MM.1S (cell line): ENCODE measurements at places on chromosomes 7 and 10.

DNA sequence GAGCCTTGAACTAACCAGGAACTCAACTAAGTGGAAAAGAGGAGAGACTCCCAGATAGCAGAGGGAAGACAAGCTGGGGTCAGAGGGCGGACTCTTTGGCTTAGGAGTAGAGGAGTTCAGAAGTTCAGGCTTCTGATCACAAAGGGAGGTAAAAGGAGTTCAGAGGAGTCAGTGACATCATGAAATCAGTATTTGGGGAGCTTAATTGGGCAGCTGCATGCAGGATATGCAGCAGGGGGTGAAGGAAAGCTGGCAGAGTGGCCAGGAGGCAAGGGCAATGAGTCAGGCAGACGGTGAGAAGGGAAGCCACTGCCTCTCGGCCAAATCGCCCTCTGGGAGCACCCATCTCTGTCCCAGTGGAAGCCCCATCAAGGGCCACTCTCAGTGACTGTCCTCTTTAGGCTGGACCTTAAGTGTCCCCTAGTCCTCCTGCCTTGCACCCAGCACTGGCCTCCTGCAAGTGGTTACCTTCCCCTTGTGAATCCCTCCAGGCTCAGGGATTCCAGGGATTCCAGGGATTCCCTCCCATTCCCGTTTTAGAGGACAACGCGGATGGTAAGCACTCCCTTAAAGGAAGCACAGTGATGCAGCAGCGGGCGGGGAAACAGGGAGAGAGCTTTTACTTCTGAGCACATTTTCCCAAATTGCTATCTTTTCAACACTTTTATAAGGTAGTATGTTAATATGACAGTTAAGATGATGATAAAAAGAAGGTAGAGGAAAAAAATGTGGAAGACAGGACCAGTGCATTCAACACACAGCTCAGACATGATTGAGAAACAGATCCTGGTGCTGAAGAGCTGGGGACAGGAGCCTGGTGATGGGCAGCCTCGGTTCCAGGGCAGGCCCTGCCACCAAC, 72.6 kb downstream of the KCNMA1 start:
- no peak for DNase-seq

- DNase-seq = peak; percentile 93
Observed at GRCh38 chr10:6348096-6348874, 145.6 kb downstream of the PFKFB3 start.

GRCh38 chr7:114051871-114052331, 133.1 kb upstream of the PPP1R3A start:
- DNase-seq = no peak

DNA sequence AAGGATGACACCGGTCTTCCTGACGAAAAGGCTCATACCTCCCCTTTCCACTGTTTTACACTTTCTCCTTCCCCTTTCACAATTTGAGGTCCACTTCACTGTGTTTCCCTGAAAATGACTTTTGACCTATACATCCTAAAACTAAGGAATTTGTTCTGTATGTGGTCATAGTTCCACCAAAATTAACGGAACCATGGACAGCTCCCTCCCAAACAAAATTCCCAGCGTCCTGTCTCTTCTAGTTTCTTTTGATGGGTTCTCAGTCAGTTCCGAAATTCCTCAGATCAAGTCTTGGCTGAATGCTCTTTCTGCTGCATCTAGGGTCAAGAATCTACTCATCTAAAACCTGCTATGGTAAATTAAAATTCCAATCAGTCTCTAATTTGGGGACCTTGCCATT, 1191.9 kb downstream of the CNTNAP2 start:
- no peak for DNase-seq

- DNase-seq = no peak
Observed at GRCh38 chr7:945556-946255, 8.8 kb downstream of the ADAP1 start.

DNA sequence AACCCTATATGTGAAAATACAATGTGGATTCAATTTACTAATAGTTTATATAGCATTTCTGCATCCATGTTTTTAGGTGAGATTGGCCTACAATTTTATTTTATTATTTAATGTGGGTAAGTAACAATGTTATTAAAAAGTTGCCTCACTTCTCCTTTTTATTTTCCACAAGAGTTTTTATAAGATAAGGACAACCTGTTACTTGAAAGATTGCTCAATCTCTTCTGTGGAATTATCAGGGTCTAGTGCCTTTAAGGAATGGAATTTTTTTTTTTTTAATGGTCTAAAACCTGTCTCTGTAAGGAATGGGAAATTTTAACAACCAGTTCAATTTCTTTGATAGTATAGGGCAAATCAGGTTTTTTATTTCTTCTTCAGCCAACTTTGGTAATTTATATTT, 53.9 kb upstream of the RAB18 start:
- DNase-seq = no peak

- no peak for DNase-seq
Observed at GRCh38 chr10:5387169-5387568, 17.5 kb downstream of the TUBAL3 start.

GRCh38 chr7:112622159-112622715, 141.4 kb downstream of the LSMEM1 start:
- no peak for DNase-seq

DNA sequence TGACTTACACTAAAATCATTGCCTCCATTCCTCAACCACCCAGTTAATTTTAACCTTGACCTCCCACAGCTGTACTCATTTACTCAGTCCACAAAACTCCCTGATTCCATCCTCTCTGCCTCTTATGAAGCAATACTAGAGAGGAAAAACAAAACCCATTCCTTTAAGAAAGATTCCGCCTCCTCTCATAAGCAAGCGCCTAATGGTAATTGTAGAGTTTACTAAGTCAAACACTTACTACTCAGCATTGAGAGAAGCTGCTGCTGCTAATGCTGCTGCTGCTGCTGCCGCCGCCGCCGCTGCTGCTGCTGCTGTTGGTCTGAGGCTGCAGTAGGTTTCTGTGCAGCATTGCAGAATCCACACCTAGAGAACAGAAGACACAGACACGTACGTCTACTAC, 2.1 kb upstream of the ADD3 start:
- DNase-seq = no peak

DNA sequence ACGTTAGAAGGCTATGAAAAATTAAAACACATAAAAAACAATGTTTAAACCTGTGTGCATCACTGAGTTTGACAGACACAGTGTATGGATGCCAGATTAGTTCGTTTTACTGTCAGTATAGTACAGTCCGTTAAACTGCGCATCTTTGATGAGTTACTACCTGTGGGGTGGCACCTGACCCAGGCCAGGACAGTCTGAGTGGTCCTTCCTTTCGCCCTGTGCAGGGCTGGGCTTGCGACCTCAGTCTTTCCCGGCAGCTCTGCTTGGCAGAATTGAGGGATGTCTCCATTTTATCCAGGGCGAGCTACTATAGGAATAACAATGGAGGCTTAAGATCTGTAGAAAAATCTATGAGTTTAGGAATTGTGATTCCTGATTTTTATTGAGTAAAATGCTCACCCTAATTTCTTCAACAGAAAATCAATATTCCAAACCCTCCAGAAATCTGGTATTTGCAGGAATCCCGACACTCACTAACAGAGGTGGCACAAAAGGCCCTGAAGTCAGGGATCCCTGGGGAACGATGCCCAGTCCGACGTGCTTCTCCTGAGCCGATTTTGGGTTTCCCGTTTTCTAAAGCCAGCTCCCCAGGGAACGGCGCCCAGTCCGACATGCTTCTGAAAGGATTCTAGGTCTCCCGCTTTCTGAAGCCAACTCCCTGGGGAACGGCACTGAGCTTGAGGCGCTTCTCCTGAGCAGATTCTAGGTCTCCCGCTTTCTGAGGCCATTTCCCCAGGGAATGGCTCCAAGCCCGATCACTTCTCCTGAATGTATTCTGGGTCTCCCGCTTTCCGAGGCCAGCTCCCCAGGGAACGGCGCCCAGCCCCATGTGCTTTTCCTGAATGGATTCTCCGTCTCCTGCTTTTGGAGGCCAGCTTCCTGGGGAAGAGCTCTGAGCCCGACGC, 377.6 kb downstream of the DNAJB6 start:
- no peak for DNase-seq

DNA sequence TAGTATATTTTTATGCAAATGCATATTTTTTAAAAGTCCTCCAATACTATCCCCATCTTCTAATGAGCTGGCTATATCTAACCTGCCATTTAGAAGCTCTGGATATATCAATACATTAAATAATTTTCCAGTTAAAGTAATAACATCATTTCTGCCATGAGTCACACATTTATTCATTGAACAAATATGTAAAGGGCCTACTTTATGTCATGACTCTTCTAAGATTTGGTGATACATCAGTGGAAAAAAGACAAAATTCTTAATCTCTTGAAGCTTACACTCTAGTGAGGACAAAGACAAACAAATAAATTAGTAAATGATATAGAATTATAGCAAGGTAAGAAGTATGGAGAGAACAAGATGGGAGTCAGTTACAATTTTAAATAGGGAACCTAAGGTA, 716.8 kb upstream of the LRRTM3 start:
- no peak for DNase-seq

GRCh38 chr7:157690058-157690832, 353.4 kb downstream of the DNAJB6 start:
- no peak for DNase-seq

- DNase-seq = peak; percentile 68
Observed at GRCh38 chr7:131106681-131107336, 220.9 kb upstream of the MKLN1 start.

DNA sequence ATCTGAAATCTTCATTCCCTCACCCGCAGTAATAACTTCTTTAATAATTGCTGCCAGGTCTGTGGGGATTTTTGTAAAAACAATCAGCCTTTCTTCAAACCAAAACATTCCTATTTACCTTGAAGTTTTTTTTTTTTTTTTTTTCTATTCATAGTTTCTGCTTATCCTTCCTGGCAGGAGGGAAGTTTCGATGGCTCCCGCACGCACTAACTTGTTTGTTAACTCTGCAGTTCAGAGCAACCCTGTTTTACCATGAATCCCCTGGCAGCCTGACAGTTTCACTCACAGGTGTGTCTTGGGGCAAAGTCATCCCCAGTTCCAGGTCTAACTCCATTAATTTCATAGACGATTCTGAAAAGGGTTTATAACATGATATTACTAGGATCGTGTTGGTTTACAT, 149.3 kb downstream of the KLF6 start:
- no peak for DNase-seq

DNA sequence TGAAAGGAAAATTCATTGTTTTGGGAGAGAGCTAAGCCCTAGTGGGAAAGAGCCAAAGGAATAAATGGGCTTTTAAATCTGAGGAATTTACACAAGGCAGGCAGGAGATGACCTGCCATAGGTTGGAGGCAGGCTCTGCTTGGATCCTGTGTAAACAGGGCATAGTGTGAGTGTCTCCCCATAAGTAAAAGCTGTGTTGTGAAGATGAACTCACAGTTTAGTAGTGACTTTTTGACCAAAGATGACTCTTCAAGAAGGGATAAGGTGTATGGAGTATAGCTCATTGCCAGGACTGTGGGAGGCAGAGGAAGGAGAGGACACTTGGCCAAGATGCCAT, 63.2 kb downstream of the KAT6B start:
- DNase-seq = no peak

DNA sequence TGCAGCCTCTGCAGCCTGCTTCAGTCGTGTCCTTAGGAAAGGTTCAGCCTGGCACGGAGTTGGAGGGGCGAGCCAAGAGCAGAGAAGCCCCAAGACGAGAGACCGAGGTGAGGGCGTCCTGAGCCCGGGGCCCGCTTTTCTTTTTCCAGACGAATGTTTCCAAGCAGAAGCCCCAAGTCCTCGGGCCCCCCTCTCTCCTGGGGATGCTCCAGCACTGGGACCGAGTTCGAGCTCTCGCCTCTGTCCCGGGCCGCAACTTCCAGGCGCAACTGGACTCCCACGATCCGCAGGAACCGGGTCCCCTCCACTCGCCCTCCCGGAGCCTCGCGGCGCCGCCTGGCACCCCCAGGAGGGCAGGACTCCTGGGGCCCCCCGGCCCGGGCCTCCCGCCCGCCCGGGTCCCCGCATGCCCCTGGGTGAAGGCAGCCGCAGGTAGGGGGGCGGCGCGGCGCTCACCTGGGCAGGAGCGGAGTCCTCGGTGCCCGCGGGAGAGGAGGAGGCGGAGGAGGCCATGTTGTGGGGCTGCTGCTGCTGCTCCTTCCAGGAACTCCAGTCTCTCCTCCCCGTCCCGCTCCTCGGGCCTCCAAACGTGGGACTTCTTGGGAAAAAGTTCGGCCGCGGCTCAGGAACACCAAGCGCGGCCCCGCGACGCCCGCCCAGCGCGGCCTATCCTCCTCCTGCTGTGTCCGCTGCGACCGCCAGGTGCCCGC, 45.3 kb upstream of the CDK1 start:
- DNase-seq = no peak

DNA sequence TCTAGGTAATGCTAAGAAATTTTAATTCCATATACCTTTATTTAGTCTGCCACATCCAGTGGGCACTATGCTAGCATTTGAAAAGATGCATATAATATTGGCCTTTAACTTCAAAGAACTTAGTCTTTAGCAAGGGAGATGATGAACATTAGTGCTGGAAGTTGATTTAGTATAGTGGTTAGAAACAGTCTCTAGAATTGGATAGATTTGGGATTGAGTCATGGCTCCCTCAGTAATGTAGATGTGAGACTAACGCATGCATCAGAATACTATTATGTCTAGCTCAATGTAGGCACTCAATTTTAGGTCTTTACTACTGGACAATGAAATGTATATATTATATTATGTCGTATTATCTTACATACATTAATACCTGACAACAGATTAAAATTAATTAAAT, 5.8 kb downstream of the DKK1 start:
- DNase-seq = no peak

GRCh38 chr7:25759286-25759685, 392.7 kb upstream of the NFE2L3 start:
- no peak for DNase-seq

DNA sequence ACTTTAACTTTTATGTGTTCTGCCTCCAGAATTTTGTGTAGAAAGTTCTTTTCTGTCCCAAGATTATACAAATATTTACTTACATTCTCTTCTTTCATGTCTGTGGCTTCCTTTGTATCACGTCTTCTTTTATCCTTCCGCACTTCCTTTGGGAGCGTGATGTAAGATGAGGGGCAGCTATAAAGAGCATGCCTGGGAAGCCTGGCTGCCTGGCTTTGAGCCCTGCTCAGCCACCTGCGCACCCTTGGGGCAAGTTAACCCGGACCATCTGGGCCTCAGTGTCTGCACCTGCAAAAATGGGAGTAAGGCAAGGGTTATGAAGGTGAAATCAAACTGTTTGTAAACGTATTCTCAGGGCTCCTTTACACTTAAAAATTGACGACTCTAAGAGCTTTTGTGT, 25.2 kb downstream of the PALD1 start:
- peak; percentile 47 for DNase-seq

DNA sequence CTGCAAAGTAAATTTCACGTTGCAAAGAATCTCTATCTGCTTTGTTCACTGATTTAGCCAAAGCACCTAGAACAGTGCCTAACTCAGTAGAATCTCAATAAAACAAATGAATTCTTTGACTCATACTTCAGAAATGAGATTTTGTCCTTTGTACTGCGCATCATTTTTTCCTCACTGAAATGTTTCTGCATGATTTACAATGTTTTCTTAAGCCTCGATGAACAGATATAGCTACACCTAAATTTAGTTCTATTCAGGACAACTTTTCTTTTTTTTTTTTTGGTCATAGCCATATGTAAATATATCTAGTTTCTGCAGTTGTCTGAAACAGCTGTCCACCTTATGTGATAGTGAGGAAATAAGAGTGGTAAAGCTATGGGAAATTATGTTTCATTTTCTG, 15.3 kb downstream of the GNAT3 start:
- DNase-seq = no peak

- no peak for DNase-seq
Observed at GRCh38 chr7:18902892-18903291, 214.5 kb downstream of the TWIST1 start.

- DNase-seq = no peak
Observed at GRCh38 chr10:75432176-75432575, 752 bp downstream of the LRMDA start.

GRCh38 chr7:44073664-44074348, 8.4 kb upstream of the PGAM2 start:
- no peak for DNase-seq

- no peak for DNase-seq
Observed at GRCh38 chr7:78530351-78530750, 731.8 kb downstream of the PHTF2 start.
